ENCODE measurements at places on chromosomes 7 and 10. TPM values are rescaled to one million over a fixed set of nuclear protein-coding genes. Genes with fewer than 3 reads are reported as not detected.

Gene SHTN1
- total RNA-seq: 10.0 TPM

Gene FAM131B
- total RNA-seq: 0.84 TPM

Gene CRHR2
- total RNA-seq: not detected

Gene WAC
- 224 TPM for total RNA-seq

Gene ARMS2
- not detected for total RNA-seq

Gene GJC3
- total RNA-seq: 0.63 TPM

Gene LIMK1
- total RNA-seq: 15.2 TPM

Gene CFAP69
- total RNA-seq: 0.42 TPM

Gene PNLIP
- total RNA-seq: not detected

Gene UTF1
- total RNA-seq: not detected

Gene ADRA2A
- 0.21 TPM for total RNA-seq

Gene PLCE1
- not detected for total RNA-seq

Gene CTAGE6
- total RNA-seq: 0.42 TPM

Gene ANKRD30A
- total RNA-seq: not detected

Gene CRYGN
- total RNA-seq: not detected

Gene CEP55
- total RNA-seq: 0.42 TPM

Gene ZCCHC24
- 4.0 TPM for total RNA-seq

Gene TEX36
- not detected for total RNA-seq

Gene DGKI
- total RNA-seq: 0.21 TPM

Gene DMTF1
- total RNA-seq: 129 TPM

Gene EMX2
- 0.10 TPM for total RNA-seq

Gene NET1
- 24.6 TPM for total RNA-seq

Gene TCAF1
- 6.0 TPM for total RNA-seq

Gene GIMAP4
- total RNA-seq: 47.9 TPM

Gene FAM180A
- not detected for total RNA-seq

Gene SLC16A9
- total RNA-seq: not detected
